ENCODE measurements at places on chromosomes 11 and 22.

GRCh38 chr11:95363708-95364107 is 132.7 kb upstream of the SESN3 start:
- no peak for DNase-seq

GRCh38 chr22:22009661-22010060 is 27.1 kb upstream of the TOP3B start:
- no peak for DNase-seq

- DNase-seq = no peak
These were observed 86.3 kb upstream of the NNMT start for GRCh38 chr11:114209904-114210303.

GRCh38 chr11:124535552-124536232 is 7.8 kb downstream of the OR8B12 start:
- no peak for DNase-seq

GRCh38 chr22:23204541-23205157 is 24.3 kb downstream of the BCR start:
- DNase-seq = no peak

GRCh38 chr11:44632466-44633123 is 67.1 kb downstream of the CD82 start:
- no peak for DNase-seq

GRCh38 chr11:70771099-70771885 is 373.0 kb downstream of the CTTN start:
- DNase-seq = no peak

- no peak for DNase-seq
These were observed 6.2 kb upstream of the KCNA4 start for GRCh38 chr11:30023074-30023473.

GRCh38 chr11:8739309-8739793 is 56.8 kb downstream of the RPL27A start:
- DNase-seq = no peak
